ENCODE measurements at places on chromosomes 2 and 18.

DNA sequence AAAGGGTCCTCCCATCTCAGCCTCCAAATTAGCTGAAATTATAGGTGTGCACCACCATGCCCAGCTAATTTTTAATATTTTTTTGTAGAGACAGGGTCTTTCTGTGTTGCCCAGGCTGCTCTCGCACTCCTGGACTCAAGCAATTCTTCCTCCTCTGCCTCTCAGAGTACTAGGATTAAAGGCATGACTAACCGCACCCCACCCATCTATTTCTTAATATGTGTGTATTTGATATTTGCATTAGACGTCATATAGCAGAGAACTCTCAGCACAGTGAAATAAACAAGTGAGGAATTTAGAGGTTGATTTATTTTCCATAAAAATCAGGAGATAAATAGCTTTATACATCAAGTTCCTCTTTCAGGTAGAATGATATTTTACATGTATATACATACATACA lies 213.5 kb downstream of the FSIP2 start:
- no peak for DNase-seq

GRCh38 chr2:150165442-150165841 lies 322.0 kb downstream of the RND3 start:
- DNase-seq, result no peak

- DNase-seq, result no peak
Measured at GRCh38 chr2:40534528-40534927, 82.6 kb upstream of the SLC8A1 start.

DNA sequence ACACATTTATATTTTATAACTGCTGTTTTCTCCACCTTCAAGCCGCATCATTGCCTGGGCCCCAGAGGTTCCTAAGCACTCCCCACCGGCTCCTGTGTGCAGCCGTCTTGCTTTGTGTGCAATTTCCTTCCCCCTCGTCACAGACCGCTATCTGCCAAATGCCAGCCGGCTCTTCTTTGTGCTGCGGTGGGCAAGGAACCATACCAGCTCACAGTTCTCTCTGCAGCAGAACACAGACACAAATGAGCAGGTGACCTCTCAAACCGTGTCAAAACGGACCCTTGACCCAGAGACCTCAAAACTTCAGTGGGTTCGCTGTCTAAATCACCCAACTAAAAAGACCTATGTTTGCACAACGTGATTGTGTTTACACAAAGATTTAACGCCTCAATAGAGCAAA lies 58.2 kb downstream of the KLF7 start:
- no peak for DNase-seq

- peak; percentile 64 for DNase-seq
Measured at GRCh38 chr18:55322178-55322735, 265.7 kb downstream of the TCF4 start.

GRCh38 chr2:118988706-118989105 lies 46.7 kb downstream of the MARCO start:
- no peak for DNase-seq

- DNase-seq, result no peak
Measured at GRCh38 chr2:26449278-26450030, 28.5 kb downstream of the OTOF start.

DNA sequence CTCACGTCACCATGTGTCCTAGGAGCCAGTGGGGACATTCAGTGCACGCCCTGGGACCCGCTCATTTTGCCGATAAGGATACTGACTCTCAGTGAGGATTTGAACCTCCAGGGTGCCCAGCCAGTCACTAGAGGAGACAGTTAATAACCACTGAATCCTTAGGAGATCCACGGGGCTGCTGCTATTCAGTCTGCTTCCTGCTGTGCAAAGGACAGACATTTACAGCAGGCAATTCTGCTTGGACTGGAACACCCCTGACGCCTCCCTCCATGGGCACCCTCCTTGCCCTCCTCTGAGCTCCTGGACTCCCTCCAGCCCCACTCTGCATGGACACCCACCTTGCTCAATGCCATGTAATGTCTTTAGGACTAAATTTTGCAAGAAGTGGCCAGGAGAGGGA lies 265.5 kb downstream of the EIPR1 start:
- no peak for DNase-seq

- no peak for DNase-seq
Measured at GRCh38 chr2:128306931-128307460, 11.7 kb downstream of the HS6ST1 start.

DNA sequence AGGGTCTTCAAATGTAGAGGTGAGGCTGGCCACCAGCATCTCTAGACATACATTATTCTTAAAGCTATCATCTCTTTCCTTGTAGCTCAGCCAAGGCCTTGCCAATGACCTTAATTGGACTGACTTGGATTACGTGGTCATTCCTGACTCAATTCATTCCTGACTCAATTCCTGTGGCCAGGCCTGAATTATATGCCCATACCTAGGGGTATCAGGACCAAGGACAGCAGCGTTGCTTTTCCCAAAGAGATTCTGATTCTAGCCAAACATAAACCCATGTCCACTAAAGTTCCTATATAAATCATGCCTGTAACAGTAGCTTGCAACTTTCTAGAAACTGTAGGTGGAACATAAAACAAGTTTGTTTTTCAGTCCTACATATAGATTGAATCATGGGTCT lies 231.7 kb downstream of the ARL6IP6 start:
- peak; percentile 11 for DNase-seq

Data from kidney glomerular epithelial cell (primary cell).